ENCODE measurements at places on chromosomes 4 and X.

- peak; percentile 52 for DNase-seq
These were observed 14.4 kb upstream of the FAM9A start for GRCh38 chrX:8815460-8816065.

DNA sequence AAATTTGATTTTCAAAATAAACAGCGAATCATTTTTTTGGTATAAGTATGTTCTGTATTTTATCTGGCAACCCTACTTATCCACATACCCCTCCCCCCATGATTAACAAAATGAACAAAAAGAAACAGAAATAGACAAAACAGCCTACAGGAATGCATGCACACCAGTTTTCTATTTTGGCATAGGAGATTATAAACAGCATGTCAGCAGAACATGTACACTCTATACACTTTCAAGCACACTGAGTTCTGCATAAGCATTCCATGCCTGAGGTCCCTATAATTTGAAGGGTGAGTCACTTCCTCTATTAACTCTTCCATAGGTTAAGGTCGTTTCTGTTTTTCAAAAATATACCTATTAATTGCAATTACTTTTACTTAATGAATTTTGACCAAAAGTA is 28.0 kb upstream of the ZNF280C start:
- DNase-seq, result no peak

GRCh38 chrX:77564823-77565222 is 117.6 kb downstream of the FGF16 start:
- no peak for DNase-seq

GRCh38 chrX:16039363-16039762 is 84.0 kb upstream of the GRPR start:
- no peak for DNase-seq

GRCh38 chrX:4876268-4876667 is 1162.8 kb upstream of the PRKX start:
- no peak for DNase-seq
